Left kidney (tissue), 8 donors: ENCODE measurements at places on chromosomes 7 and 10. TPM values are rescaled to one million over a fixed set of nuclear protein-coding genes. Genes with fewer than 3 reads are reported as not detected.
A peak's percentile ranks its signal among the peaks of the same experiment; 100 is the strongest.

HOXA7 gene
- polyA plus RNA-seq = 22.7 TPM

C7orf57 gene
- 0.95 TPM for polyA plus RNA-seq

PI4K2A gene
- polyA plus RNA-seq = 18.1 TPM

GPNMB gene
- 22.1 TPM for polyA plus RNA-seq

CNTNAP2 gene
- polyA plus RNA-seq = 26.4 TPM

ADCY1 gene
- 3.1 TPM for polyA plus RNA-seq

TYSND1 gene
- 12.4 TPM for polyA plus RNA-seq

TIAL1 gene
- polyA plus RNA-seq = 222 TPM

CAMK2G gene
- polyA plus RNA-seq = 32.6 TPM

NEURL1 gene
- 1.6 TPM for polyA plus RNA-seq

SNCG gene
- 12.4 TPM for polyA plus RNA-seq

DNA sequence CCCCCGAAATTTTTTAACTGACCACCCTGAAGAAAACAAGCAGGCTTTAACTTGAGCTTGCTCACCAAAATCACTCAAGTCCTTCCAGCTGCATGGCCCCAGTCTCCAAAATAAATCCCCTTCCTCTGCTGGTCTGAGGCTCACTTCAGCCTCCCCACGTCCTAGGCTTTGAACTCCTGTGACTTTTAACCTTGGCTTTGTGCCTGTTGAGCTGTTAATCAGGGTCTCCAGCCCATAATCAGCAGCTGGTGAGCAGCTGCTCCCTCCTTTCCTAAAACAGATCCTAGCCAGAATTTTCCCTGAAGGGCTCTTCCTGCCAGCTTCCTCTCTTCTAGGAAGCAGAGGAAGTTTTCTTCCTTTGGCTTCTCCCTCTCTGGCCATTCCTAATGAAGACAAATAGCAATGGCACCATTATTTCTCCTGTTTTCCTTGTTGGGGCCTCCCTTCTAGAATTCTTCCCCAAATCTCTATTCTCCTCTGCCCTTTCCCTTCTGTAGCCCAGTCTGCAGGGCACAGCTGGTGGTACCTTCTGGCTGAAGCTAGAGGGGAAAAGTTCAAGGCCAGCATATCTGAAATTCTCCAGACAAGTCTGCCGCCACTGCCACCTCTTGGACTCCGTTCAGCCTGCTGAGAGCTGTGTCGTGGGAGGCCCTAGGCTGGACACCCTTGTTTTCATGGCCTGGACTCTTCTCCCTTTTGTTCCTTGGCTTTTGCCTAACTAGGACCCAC lies 152.1 kb downstream of the NOC3L start:
- peak; percentile 75 for DNase-seq

DNA sequence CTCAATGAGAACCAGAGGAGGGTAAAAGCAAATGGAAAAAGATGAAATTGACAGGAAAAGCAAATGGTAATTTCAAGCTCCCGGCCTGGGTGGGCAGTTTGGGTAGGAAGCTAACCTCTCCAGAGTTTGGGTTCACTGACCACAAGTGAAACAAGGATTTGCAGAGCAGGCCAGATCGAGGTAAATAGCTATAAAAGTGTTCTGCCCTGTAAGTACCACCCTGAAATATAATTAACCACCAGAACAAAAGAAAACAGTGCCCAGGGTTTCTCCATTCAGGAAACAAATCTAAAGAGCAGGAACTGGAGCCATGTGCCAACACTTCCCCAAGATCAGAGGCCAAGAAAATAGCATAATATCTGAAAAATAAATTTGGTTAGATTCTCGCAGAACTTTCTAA lies 276.7 kb upstream of the MEOX2 start:
- peak; percentile 20 for DNase-seq

DNA sequence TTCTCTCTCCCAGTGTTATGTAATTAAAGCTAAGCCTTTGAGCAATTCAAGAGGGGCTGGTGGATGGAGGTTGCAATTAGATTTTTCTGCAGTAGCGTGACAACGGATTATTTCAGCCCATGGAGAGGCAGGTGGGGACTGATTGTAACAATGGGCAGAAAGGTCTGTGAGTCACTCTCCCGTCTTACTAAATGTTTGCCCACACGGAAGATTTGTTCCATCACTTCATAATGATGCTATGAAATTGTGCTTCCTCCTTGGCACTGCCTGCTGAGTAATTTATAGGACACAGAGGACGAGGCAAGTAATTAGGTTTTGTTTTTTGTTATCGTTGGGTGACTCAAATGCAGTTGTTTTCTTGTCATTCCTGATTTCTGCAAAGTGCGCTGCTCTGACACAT lies 594.5 kb upstream of the DPP6 start:
- no peak for DNase-seq

DNA sequence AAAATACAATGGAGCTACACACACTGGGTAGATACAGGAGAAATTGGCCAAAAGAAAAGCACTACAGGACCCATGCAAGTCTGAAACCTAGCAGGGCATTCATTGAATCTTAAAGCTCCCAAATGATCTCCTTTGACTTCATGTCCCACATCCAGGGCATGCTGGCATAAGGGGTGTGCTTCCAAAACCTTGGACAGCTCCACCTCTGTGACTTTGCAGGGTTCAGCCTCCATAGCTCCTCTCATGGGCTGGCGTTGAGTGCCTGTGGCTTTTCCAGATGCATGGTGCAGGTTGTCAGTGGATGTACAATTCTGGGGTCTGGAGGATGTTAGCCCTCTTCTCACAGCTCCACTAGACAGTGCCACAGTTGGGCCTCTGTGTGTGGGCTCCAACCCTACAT lies 626.3 kb upstream of the POT1 start:
- no peak for DNase-seq

- no peak for DNase-seq
Observed at GRCh38 chr7:47241112-47242065, 340.5 kb downstream of the TNS3 start.

GRCh38 chr7:142901426-142902259 lies 16.1 kb upstream of the TRPV6 start:
- no peak for DNase-seq

GRCh38 chr10:133013463-133013862 lies 71.1 kb upstream of the CFAP46 start:
- no peak for DNase-seq

GRCh38 chr7:137890449-137890921 lies 43.7 kb upstream of the DGKI start:
- DNase-seq = no peak

DNA sequence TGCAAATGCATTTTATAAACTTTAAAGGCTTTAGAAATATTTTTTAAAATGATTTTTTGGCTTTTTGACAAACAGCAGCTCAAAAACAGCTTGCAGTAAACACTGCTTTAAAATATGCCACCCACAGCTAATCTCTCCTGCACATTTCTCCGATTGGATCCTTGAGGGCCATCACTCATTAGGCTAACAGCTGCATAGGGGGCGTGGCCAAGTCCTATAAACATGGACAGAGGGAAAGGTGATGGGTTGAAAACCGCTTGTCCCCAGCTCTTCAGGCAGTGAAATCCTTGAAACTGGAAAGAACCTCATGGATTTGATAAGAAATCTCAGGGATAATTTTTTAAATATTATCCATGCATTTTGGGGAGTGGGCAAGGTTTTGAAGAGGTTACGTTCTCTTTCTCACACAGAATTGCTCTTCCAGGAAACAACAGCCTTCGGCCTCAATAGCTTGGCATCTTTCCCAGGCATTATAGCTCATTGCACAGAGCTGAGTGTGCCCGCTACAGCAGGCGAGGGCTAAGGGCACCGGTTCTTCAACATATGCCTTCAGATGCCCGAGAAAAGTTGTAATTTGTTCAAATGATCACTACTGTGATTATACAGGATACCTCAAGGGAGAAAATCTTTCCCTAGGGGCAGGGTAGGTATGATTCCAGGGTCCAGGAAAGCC lies 1.7 kb downstream of the PLEKHS1 start:
- no peak for DNase-seq

GRCh38 chr7:44531421-44532380 lies 9.4 kb downstream of the NPC1L1 start:
- no peak for DNase-seq

GRCh38 chr7:39826166-39826565 lies 123.9 kb upstream of the CDK13 start:
- DNase-seq = no peak

DNA sequence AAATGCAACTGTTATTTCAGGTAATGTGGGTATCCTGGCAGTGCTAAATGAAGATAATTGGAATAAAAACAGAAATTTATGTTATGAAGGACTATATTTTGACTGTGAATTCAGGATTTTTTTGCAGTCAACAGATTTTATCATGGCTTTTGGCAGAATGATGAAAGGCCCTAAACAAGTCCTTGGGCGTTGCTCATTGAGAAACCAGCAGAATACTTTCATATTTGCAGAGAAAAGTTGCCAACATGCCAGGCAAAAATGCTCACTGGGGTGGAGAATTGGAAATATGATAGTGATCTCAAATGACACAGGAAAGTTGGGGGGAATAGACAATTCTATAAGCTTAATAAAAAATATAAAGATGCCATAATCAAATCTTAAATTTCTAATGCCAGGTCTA lies 121.1 kb downstream of the GPR85 start:
- no peak for DNase-seq

- DNase-seq = no peak
Observed at GRCh38 chr7:102978284-102978683, 65.5 kb downstream of the LRRC17 start.
